ENCODE measurements at places on chromosomes 16 and 17.

DNA sequence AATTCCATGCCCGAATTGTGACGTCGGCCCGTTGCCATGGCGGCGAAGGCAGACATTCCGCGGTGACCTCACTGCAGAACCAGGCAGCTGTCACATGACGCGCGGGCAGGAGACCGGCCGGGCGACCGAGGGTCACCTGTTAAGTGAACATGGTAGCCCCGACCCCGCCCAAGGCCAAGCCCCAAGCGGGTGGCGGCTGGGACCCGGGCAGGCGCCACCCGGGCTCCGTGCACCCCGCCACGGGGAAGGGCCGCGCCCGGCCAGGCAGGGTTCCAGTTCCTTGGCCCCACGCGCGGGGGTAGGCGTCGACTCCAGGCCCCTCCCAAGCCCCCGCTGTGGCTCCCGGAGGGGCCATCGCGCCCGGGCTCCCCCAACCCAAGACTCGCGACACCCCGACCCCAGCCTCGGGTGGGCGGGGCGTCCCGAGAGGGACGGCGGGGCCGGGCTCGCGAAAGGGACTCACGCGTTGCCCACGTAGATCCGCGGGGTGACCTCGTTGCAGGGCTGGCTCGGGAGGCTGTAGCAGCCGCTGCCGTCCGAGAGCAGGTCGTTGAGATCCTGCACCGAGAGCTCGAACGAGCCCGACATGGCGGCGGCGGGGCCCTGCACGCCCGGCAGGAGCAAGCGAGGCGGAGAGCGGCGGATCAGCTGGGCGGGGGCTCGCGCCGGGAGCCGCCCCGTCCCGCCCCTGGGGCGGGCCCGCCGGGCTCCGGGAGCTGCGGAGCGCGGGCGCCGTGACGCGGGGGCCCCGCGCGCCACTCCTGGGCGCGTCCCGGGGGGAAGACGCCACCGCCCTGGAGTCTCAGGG is at the start of gene DUSP3:
Gene DUSP3 (minus strand): TSS at position 641 of the 808 bp plus-strand sequence. CDS start 53 bp downstream, at position 588.
- H3K27ac ChIP-seq: peak within 1 kb of the TSS; percentile 74
- H3K4me3 ChIP-seq: peak within 1 kb of the TSS; percentile 82
- H3K4me1 ChIP-seq: peaks cover 2% of the 10 kb centered on the region
- H3K36me3 ChIP-seq: peaks cover 2% of the 10 kb centered on the region
- H3K27me3 ChIP-seq: peaks cover 34% of the 10 kb centered on the region
- peak; percentile 73 for DNase-seq

DNA sequence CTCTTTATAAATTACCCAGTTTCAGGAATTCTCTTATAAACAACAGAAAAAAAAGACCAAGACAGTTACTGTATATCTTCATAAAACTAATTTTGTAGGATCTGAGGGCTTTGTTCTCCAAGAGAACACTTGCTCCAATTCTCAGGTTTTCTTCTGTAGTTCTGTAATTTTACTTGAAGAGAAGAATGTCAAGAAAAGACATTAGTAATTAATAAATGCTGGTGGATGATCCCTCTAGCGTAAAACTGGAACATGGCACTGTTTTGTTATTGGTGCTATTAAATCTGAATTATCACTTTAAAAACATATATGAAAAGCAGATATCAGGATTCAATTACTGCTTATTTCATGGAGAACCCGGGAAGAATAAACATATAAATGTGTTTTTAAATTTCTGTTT is 36.5 kb upstream of the CPHXL start:
- H3K27me3 ChIP-seq: peaks cover 11% of the 10 kb centered on the region
- H3K4me1 ChIP-seq: peaks cover 2% of the 10 kb centered on the region
- no peak for DNase-seq
- H3K27ac ChIP-seq: no peak overlapping the region
- no peaks in the 10 kb centered on the region for H3K36me3 ChIP-seq

DNA sequence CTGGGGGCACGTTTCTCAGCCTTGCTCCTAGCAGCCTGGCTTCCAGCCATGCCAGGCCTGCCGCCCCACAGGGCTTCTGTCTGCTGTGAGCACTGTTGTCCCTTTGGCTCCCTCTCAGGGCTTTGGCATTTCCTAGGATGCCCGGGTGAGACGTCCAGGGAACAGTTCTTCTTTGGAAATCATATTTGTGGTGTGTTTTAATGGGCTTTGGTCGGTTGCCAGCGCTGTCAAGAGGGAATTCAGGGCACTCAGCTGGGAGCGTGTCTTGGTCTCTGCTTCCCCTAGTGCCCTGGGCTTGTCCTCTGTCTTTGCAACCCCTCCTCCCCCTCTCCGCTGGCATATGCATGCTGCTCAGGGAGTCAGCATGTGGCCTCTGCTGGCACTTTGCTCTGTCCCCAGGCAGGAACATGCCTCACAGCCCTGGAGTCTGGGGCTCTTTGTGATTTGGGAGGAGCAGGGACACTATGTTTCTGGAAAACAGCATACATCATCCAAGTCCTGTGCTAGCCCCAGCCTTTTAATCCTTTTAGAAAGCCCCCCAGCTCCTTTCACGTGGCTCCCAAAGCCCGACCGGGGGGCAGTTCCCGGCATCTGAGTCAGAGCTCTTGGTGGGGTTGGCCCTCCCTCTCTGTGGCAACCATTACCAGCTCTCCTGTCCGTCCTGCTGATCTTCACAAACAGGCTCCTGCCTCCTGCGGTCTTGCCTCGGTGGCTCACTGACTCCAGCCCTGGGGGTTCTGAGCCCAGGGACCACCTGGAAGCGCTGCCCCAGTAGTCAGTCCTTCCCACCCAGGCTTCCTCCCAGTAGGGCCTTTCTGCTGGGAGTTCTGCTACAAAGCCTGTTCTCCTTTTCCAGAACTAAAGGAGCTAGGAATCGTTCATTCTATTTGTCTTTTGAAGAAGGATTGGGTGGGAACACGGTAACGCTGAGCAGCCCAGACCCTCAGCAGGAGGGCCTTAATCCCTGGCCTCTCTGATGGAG is 26.7 kb downstream of the SAP30BP start:
- H3K4me1 ChIP-seq: peaks cover 20% of the 10 kb centered on the region
- H3K4me3 ChIP-seq: no peak overlapping the region
- H3K36me3 ChIP-seq: peaks cover 75% of the 10 kb centered on the region
- no peaks in the 10 kb centered on the region for H3K27me3 ChIP-seq
- H3K27ac ChIP-seq: peak overlapping the region; percentile 32

DNA sequence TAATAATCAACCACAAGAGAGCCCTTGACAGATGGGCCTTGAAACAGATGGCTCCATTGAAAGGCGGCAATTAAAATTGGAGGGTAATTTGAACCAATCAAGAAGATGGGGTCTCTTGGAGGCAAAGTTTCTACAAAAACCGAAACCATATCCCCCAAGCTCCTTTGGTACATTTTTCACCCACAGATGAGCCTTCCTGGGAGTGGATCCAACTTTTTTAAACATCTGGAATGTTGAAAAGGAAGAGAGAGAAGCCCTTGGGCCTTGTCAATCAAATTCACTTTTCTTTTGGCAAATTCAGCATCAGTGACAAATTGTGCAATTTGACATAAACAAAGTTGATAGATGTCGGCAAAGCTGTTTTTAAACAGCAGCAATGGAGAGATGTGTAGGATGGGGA is 13.2 kb upstream of the NUP93 start:
- no peaks in the 10 kb centered on the region for H3K36me3 ChIP-seq
- DNase-seq: no peak
- no peak overlapping the region for H3K4me3 ChIP-seq

DNA sequence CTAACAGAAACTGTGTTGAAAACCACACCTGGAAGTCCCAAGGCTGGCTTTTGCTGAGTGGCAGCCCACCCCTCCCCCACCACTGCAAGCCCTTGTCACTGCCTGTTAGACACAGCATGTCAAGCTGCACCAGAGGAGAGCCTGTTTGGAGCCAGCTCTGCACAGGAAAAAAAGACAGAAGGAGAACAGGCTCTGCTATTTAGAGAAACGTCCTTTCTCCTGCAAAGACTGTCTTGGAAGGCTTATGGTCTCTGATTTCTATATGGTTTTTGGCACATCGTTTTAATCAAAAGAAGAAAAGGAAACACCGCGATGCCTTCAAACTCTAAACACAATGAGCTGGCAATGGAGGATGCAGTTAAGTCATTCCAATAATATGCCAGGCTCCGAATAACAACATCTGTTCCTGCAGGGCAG is 275.5 kb downstream of the MAP2K4 start:
- H3K36me3 ChIP-seq: no peaks in the 10 kb centered on the region
- no peaks in the 10 kb centered on the region for H3K4me1 ChIP-seq
- no peak overlapping the region for H3K4me3 ChIP-seq
- no peaks in the 10 kb centered on the region for H3K27me3 ChIP-seq
- no peak for DNase-seq

- no peak overlapping the region for H3K4me3 ChIP-seq
- DNase-seq: no peak
- H3K4me1 ChIP-seq: no peaks in the 10 kb centered on the region
- no peak overlapping the region for H3K27ac ChIP-seq
Measured at GRCh38 chr17:33531311-33531710, 238.2 kb upstream of the ASIC2 start.

DNA sequence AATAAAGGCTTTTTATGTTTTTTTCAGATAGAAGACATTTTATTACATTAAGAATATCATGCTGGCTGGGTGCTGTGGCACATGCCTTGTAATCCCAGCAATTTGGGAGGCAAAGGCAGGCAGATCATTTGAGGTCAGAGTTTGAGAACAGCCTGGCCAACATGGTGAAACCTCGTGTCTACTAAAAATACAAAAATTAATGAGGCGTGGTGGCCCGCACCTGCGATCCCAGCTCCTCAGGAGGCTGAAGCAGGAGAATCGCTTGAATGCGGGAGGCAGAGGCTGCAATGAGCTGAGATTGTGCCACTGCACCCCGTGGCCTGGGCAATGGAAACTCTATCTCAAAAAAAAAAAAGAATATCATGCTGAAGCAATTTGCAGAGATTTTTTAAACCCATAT is 29.1 kb upstream of the HAPSTR1 start:
- no peak for DNase-seq
- no peaks in the 10 kb centered on the region for H3K36me3 ChIP-seq
- no peaks in the 10 kb centered on the region for H3K27me3 ChIP-seq
- no peak overlapping the region for H3K4me3 ChIP-seq
- H3K4me1 ChIP-seq: peaks cover 7% of the 10 kb centered on the region

GRCh38 chr17:7888184-7888920 is at the start of gene CHD3:
CHD3 (plus strand) TSS chr17:7888789; CDS start chr17:7889001, 212 bp downstream.
- peaks cover 54% of the 10 kb centered on the region for H3K36me3 ChIP-seq
- H3K27me3 ChIP-seq: no peaks in the 10 kb centered on the region
- H3K4me3 ChIP-seq: no peak within 1 kb of the TSS
- H3K4me1 ChIP-seq: peaks cover 8% of the 10 kb centered on the region
- DNase-seq: peak; percentile 29

- H3K4me1 ChIP-seq: peaks cover 69% of the 10 kb centered on the region
- no peak for DNase-seq
- no peak overlapping the region for H3K27ac ChIP-seq
- peaks cover 1% of the 10 kb centered on the region for H3K36me3 ChIP-seq
- H3K27me3 ChIP-seq: no peaks in the 10 kb centered on the region
Measured at GRCh38 chr17:39639566-39640458, 2.9 kb downstream of the STARD3 start.

DNA sequence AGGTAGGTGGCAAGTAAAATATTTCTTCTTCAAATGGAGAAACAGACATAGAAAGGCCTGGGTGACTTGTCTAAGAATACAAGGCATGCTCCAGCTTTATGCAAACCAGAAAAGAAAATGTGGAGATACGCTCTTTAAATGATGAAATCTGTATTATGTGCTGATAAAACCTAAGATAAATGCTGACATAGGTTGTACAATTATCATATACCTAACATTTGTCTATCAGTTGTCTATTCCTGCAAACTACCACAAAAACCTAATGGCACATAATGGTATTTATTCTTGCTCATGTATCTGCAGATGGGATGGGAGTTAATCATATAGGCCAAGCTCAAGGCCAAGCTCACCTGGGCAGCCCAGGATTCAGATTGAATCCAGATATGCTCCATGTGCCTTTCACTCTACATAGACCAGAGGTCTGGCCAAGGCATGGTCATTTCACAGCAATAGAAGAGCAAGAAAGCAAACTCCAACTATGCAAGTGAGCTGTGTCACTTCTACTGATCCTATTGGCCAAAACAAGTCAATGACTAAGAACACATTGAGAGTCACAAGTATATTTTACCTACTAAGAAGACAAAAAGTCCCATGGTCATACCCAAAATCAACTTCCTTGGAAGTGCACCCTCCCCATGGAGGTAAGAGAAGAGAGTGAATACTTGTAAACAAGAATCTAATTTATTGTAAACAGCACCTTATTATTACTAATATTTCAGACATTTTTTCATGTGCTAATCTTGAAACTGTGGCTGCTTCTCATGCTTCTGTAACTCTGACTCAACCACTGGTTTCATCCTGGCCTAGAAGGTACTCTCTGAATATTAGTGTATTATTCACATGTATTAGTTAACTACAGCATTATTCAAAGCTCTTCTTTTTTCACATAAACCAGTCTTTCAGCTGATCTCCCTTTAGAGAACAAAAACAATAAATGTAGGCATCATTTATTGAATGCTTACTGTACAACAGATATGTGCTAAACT is 270.7 kb upstream of the SOX9 start:
- DNase-seq: no peak
- no peaks in the 10 kb centered on the region for H3K27me3 ChIP-seq
- H3K4me3 ChIP-seq: no peak overlapping the region
- H3K4me1 ChIP-seq: no peaks in the 10 kb centered on the region

DNA sequence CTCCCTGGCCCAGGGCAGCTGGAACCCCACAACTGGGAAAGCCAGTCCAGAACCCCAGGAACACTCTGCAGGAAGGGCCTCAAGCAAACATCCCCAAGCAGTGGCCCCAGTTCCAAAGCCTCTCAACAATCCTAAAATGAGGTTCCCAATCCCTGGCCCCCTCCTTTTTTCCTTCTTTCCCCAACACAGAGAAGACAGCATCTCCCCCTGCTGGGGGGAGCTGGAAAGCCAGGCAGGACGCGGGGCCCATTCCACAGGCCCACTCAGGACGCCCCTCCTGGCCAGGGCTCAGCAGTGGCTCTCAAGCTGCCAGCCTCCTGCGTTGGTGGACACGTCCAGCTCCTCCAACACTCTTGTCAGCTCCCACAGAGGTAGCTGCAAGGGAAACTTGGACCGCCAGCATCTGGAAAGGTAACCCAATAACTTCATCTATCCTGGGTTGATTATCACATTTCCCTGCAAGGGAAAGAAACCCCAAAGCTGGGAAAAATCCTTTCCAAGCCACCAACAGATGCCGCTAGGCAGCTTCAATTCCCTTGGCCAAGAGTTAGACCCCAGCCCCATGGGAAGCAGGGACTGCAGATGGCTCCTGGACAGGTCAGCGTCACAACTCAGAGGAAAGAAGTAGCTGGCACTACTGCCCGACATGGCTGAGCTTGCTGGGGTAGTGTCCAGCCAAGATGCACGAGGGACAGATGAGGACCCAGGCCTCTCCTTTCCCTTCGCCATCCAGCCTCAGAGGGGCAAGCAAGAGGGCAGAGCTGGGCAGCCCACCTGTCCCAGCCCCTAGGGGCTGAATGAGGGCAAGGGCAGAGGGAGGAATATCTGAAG is 7.6 kb downstream of the HDAC5 start:
- H3K4me1 ChIP-seq: peaks cover 59% of the 10 kb centered on the region
- H3K4me3 ChIP-seq: no peak overlapping the region
- no peak overlapping the region for H3K27ac ChIP-seq
- H3K27me3 ChIP-seq: no peaks in the 10 kb centered on the region
- no peak for DNase-seq
- H3K36me3 ChIP-seq: peaks cover 25% of the 10 kb centered on the region

Data from effector memory CD8-positive, alpha-beta T cell (primary cell).